NCI-H2171 (cell line): ENCODE measurements at places on chromosomes 3 and 15.

DNA sequence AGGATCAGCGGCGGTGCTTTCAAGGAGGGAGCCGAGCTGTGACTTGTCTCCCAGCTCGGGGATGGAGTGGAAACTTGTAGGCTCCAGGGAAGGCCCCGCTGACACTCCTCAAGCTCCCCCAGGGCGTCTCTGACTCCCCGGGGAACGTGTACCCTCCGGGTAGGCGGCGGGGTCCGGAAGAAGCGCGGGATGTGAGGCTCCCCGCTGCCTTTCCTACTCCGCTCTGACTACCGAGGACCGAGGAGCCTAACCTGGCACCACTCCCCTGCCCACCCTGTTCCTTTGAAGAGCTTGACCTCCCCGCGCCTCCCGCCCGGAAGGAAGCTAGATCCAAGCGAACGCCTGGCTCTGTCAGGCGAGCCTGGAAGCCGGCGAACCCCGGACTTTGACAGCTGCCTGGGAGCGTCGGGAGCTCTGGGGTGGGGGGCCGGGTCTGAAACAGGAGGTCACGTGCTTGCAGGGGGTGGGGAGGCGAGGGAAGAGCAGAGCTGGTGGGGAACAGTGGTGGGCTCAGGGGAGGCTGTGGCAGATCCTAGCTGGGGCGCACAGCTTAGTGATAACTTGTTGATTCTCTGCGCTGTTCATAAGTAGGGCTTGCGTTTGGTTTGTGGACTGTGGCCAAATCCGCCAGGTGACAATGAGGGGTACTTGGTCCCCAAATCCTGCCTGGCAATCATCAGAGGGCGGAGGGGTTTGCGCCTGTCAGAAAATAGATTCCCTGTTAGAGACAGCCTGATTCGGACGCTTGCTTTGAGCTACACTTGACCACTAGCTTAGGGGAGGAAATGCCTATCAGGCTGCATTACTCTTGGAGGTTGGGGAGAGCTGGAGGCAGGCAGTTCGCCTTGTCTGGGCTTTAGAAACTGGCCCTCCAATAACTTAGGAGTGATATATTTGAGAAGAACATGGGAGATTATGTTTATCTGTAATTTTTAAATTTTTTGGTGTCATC lies 1.2 kb downstream of the CLSTN2 start:
- peak; percentile 54 for DNase-seq

- DNase-seq, result no peak
These were observed 1.8 kb downstream of the APBA2 start for GRCh38 chr15:28887339-28888174.

DNA sequence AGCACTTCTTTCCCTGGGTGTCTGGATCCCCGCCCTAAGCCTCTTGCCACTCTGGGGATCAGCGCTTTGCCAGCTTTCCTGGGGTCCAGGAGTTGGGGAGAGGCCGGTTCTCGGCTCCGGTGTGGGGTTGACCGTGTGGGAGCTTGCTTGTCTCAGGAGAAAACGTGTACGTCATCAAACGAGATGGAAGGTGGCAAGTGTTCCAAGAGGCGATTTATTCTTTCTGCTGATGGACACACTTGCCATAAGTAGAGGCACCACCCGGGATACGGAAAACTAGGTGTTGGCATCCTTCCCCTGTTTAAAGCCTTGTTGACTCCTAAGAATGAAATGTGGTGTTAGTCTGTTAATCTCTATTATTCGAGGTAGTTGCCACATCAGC lies 295 bp downstream of the ZWILCH start:
- no peak for DNase-seq

DNA sequence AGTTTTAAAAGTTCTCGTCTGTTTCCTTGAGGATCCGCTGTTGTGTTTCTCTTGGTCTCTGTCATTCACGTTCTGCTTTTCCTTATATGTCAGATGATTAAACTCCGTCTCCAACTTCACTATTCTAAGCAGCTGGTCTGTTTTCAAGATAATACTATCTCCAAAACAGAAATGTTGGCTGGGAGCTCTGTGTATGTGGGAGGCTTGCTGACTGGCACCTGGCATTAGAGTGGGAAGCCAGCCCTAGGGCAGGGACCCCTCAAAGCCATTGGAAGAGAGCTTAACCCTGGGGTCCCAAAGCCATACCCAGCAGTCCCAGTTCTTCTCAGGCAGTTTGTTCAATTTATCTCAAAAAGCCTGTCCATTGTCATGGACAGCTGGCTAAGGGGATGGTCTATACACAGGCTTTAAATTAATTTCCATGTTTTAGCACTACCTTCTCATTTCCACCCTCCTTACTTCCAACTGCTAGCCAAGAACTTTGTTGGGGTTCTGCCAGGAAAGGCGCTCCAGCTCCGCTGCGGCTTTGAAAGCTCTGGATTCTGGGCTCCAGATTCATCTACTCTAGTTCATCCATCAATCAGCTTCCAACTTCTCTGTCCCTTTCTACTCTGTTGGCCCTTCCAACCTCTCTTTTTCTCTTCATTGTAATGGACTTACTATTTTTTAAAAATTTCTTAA lies 9.2 kb downstream of the BTBD1 start:
- DNase-seq, result no peak

- DNase-seq, result no peak
These were observed 40.6 kb upstream of the OTOL1 start for GRCh38 chr3:161455962-161456361.

GRCh38 chr3:128067489-128067888 lies 15.3 kb downstream of the SEC61A1 start:
- no peak for DNase-seq

DNA sequence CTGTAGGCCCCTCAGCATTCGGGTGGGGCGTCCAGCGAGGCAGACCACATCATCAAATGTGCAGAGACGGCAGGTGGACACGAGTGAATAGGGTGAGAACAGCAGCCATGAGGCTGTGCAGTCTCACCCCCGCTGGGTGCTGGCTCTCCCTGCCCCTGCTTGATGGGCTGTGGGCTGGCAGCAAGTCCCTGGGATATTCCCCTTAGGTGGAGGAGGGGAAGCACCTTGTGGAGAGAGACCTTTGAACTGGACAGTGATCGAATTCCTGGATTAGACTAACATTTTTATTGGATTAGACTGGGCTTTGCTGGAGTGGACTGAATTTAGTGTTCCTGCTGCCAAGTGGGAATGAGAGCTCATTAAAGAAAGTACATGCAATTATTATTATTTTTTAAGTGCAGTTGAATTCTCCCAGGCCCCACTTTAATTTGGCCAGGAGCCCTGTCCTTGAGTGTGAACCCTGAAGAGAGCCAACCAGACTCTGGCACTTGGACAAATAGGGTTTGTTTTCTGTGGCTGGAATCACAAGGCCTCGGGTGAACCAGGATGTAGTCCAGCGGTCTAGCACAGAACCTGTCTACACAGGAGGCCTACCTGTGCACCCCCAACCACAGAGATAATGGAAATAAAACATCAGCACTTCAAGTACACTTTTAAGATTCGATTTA lies 193.1 kb downstream of the ABHD5 start:
- DNase-seq, result no peak

DNA sequence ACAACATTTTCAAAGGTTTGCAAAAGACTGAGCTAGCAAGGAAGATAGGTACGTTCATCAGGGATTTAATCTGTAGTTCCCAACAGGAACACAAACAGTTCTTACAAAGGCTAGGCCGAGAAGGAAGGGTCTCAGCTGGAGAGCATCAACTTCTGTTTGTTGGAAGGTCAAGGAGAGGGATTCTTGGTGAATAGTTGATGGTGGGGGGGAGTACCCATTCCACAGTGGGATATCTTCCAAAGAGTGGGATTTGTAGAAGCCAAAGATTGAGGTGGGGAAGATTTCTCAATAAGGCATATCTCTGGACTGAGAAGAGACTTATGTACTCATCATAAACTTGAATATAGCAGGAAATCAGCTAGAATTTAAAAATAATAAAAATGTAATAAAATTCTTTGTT lies 231.8 kb downstream of the CHST2 start:
- no peak for DNase-seq

DNA sequence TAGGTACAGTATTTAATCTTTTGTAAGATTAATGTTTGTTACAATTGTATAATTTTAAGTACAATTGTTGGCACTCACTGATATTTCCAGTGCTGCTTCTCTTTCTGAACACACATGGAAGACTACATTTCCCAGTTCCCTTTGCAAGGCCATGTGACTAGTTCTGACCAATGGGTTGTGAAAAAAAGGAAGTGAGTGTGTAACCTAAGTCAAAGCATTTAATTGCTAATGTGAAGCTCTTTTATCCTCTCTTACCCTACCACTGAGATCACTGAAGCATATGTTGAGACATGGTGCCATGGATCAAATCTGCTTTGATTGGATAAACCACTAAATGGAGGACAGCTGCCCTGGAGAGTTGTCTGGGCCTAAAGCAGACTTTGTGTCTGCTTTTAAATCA lies 83.9 kb upstream of the PLXND1 start:
- DNase-seq, result peak; percentile 70

DNA sequence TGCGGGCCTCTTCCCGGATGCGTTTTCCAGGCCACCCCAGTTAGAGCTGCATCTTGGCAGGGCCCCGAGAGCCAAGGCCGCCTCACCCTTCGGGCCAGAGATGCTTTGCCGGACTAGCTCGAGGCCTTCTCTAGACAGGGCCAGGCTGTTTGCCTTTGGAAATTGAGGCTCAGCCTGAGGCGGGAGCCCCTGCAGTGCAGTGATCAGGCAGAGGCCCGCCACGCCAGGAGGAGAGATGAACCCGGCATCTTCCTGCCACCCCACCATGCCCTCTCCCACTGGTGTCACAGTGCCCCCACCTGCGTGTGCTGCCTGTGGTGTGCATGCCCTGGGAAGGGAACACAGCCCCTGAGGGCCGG lies 8.9 kb upstream of the ROPN1B start:
- DNase-seq, result no peak

DNA sequence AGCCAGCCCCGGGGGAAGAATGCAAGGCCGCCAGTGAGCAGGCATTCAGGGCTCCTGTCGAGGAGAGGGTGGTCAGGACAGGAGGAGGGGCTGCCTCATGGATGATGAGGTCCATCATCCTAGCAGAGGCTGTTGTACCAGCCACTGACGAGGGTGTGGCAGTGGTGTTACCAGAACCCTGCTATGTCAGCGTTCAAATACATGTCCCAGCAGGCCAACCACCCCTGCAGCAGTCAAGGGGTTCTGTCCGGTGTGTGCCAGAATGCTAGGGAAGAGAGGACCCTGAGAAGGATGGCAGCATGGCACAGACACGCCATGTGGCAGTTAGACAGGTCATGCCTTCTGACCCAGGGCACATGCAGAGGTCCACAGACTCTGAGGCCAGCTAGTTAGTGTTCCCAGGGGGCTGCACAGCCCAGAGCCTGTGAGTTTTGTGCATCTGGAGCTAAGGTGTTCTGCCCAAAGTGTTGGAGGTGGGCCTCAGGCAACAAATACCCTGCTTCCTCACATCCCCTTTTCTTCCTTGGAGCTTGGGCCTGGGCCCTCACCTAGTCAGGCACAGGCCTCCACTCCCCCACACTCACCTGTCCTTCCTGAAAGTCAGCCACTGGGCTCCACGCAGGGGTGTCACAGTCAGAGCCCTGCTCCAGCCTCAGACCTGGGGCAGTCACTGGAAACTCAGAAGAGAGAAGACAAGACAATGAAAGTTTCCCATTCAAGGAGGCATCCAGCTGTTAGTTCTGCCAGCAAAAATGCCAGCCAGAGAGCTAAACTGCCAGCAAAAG lies 7.8 kb downstream of the PAK6 start:
- DNase-seq, result no peak
